ENCODE measurements at places on chromosomes 16 and 17.

DNA sequence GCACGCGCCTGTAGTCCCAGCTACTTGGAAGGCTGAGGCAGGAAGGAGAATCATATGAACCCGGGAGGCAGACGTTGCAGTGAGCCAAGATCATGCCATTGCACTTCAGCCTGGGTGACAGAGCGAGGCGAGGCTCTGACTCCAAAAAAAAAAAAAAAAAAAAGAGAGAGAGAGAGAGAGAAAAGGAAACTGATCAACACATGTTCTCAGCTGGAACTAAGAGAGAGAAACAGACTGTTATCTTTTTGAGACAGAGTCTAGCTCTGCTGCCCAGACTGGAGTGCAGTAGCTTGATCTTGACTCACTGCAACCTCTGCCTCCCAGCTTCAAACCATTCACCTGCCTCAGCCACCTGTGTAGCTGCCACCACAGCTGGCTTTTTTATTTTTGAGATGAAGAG lies 60.4 kb downstream of the STH start:
- no peak for DNase-seq

DNA sequence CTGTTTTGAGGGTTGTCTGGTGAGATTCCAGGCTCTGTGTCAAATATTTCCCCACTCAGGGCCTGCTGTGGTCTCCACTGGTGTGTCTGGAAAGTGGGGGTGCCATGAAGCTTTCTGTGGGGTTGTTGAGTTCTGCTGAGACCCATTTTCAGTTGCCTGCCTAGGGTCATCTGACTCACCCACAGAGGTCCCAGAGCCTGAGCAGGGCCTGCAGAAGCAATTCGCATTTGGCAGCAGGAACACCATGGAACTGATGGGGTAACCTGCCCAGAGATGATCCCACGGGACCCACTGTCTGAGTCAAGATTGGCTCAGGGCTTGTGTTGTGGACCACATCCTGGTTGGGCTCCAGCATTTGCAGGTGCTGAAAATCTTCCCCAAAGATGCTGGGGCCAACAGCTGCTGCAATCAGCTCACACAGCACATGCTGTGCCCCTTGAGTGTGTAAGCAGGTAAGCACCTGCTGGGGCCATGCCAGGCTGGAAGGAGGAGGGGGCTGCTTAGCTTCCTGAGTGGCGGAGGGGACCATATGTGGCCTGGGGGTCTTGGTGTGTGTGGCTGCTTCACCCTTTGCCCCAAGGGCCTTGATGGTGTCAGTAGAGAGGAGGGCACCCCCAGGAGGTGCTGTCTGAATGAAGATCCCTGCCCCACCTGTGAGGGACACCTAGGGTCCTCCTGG lies 1726.1 kb downstream of the TP53TG3F start:
- DNase-seq: no peak

DNA sequence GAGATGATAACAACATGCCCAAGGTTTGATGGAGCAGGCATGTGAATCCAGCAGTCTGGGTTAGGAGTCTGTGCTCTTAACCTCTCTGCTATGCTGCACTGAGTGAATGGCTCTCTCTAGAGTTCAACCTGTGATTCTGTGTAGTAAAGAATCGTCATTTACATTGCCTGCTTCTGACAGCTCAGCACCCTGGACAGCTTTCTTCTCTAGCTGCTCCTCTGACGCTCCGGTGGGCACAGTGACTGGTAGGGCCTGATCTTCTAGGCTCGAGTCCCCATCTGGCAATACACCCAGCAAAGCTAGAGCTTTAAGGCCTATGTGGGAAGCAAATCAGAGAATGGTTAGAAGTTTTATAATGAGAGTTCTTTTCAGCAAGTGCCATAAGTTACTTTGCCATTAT lies 85.3 kb upstream of the ATP2A3 start:
- DNase-seq: no peak

DNA sequence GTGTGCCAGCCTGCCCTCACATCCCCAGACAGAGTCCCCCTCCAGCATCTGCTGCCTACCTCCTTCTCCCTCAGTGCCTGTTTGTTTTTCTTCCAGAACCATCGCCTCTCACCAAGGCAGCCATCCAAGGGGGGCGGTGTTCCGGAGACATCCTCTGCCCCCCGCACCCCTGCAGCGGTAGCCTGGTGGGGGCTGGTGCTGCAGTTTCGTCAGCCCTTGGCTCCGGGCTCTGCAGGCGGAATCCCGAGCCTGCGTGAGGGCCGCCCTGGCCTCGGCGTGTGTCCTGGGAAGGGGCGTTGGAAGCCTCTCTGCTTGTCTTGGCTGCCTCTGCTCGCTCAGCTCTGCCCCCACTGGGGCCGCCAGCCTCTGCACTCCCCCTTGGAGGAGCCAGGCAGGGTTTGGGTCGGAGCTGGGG lies 126.0 kb upstream of the CIBAR2 start:
- no peak for DNase-seq

DNA sequence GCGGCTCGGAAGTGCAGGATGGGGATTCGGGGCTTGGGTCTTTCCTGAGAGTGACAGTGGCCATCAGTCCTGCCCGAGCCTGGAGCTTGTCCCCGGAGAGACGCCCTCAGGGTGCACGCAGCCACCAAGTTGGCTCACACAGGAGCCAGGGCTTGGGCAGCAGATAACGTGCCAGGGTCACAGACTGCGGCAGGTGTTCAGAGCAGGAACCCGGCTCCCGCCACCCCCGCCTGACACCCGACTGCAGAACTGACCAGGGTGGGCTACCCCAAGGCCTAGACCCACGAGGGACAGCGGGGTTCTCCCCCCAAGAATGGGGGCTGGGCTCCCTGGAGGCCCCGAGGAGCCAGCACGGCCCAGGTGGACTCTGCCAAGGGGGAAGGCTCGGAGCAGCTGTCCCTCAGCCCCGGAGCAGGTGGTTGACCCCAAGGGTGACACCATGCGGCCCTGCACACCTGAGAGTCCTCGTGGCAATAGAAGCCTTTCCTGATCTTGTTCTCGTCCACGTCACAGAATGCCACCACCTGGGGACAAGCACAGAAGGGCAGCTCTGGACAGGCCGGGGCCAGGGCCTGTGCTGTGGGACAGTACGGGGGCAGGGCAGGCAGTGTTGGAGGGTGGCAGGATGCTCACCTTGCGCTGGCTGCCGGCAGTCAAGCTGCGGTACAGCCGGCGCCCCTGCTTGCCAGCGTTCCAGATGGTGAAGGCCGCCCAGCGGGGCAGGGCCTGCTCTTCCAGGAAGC lies 117.1 kb upstream of the ZNF750 start:
- DNase-seq: no peak

DNA sequence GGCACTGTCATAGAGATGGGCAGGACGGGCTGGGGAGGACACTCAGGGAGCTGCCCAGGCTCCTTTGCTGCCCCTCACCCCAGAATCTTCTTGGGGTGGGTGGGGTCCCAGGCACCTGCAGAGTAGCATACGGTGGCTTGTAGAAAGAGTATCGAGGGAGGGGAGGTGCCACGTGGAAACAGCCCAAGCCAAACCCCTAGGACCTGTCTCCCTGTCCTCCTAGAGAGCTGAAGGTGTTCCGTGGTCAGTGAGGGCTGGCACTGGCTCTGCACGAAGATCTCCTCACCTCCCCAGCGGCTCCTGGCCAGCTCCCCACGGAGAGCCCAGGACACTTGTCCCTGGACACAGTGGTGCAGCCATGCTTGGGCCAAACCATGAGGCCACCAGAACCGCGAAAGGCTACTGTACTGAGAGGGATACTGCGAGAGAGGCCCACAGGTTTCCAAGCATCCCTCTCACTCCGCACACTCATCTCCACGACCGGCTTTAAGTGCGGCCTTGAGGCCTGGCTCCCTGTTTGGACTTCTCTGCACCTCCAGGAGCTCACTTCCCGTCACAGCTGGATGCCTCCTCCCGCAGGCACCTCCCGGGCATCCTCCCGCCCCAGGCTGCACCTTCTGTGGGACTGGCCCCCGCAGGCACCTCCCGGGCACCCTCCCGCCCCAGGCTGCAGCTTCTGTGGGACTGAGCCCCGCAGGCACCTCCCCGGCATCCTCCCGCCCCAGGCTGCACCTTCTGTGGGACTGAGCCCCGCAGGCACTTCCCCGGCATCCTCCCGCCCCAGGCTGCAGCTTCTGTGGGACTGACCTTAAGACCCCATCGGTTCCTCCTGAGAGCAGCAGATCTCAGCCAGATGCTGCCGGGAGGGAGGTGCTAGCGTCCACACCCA lies 2.0 kb upstream of the MAFG start:
- DNase-seq: no peak

Measured in esophagus squamous epithelium (tissue), 5 donors.